ENCODE measurements at places on chromosomes 4 and X.

GRCh38 chrX:137431693-137432488, 134.0 kb upstream of the ZIC3 start:
- DNase-seq, result no peak

DNA sequence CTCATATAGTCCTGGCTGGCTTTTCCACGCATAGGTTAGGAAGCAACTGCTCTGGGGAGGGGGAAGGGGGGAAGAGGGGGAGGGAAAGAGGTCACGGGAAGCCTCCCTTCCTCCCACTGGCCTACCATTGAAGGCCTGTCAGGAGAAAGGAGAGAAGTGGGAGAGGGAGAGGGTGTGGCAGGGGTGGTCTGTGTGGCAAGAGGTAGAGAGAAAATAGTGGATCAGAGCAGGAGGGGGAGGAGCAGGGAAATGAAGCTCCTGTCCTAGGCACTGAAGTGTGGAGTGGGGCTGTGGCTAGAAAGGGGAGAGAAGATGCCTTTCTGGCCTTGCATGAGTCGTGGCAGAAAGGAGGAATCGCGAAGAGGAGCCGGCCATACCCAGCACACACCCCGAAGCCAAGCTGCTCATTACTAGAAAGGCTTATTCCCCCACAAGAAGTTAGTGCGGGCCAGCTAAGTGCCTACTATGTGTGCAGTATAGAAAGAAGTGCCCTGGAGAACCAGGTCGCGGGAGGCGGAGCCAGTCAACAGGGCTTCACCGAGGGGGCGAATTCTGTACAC, 1.1 kb upstream of the TMEM164 start:
- no peak for DNase-seq

DNA sequence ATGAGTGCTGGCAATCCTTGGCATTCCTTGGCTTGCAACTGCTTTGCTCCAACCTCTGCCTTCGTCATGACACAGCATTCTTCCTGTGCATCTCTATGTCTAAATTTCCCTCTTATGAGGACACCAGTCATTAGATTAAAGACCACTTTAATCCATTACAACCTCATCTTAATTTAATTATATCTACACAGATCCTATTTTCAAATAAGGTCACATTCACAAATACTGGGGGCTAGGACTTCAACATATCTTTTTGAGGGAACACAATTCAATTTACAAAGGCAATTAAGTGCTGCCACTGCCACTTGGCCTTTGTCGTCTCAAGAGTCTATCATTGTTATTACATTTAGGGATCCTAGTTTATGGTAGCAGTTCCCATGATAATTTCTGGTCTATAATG, 163.7 kb upstream of the PPP1R2C start:
- DNase-seq, result no peak

- DNase-seq, result no peak
These were observed 160.0 kb upstream of the ARX start for GRCh38 chrX:25175743-25176142.

DNA sequence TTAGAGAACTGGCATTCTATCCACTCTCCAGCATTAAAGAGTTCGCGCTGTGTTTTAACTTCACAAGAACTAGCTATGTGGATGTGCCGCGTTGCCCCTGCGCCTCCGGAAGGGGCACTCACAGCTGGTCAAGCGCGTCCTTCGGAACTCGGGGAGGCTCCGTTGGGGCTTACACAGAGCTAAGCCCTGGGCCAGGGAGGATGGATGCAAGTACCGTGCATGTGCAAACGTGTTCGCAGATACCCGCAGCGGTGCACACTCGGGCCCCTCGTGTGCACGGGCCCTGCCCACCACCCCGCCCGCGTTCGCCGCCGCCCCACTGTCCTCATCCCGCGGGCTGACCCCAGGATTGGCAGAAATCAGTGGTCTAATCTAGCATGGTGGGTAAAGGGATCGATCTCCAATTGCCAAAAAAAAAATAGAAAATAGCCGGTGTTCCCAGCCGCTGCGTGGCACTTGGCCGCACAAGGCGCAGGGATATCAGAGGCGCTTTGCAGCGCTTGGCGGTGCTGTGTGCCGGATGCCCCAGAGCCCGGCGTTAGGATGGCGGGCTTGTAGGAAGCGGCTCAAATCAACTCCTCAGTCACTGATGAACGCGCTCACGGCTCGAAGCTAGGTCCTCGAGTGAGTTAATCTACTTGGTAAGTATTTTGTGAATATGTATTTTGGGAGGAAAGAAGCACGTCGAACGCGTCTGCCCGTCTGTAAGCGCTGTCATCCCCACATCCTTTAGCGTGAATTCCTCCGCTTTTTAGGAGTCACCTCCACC, 989 bp upstream of the PCDH10 start:
- DNase-seq, result no peak

DNA sequence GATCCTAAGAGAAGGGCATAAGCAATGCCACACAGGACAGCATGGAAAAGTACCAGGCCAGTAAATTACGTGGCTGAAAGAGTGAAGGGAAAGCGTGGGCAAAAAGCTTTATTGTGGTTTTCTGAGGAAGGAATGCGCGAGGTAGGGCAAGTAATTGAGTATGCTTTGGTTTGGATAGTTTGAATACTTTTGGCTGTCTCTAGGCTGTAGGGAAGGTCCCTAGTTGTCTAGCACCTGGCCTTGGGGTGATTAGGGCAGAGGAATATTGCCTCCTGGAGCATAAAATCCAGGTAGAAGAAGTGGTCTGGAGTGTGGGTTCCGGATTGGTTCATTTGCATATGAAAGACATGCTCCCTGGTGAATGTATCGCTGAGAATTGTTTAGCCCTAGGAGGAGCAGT, 46.4 kb upstream of the NALF2 start:
- no peak for DNase-seq

DNA sequence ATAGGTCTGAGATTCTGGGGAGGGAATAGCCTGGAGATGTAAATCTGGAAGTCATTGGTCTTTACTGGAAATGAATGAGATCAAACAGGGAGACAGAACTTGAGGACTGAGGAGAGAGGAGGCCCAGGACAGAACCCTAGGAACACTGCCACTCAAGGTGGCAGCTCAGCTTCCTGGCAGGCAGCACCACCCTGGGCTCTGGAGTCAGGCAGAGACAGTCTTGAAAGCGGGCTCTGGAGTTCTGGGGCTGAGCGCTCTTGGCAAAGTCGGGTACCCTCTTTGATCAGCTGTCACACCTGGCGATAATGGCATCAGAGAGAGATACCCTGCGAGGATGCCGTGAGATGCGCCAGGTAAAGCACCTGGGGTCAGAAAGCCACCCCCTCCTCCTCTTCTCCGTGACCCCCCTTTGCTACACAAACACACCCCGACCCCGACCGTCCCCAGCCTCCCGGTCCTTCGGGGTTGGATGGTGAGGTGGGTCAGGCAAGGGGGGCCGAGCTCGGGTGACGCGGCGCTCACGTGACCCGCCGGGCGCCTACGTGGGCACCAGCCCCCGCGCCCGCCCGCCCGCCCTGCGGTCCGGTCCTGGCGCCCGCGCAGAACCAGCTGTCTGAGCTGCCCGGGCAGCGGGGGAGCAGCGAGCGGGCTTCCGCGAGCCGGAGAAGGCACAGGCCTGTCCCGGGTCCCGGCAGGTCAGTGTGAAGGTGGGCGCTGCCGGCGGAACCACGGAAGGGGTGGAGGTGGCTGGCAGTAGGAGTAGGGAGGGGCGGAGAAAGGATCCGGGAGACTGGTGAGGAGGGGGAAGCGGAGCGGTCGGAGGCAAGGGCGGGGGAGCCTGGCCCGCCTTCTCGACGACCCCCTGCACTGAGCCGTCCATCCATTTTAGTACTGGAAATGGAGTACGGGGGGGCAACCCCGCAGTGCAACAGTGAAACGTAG, at the start of gene TCEAL3:
Gene TCEAL3, plus strand, starts transcription at position 600 of the 942 bp plus-strand sequence. CDS start 1,102 bp downstream, outside the sequence.
- DNase-seq, result no peak

- no peak for DNase-seq
These were observed 110.6 kb downstream of the MGST2 start for GRCh38 chr4:139776235-139776634.

DNA sequence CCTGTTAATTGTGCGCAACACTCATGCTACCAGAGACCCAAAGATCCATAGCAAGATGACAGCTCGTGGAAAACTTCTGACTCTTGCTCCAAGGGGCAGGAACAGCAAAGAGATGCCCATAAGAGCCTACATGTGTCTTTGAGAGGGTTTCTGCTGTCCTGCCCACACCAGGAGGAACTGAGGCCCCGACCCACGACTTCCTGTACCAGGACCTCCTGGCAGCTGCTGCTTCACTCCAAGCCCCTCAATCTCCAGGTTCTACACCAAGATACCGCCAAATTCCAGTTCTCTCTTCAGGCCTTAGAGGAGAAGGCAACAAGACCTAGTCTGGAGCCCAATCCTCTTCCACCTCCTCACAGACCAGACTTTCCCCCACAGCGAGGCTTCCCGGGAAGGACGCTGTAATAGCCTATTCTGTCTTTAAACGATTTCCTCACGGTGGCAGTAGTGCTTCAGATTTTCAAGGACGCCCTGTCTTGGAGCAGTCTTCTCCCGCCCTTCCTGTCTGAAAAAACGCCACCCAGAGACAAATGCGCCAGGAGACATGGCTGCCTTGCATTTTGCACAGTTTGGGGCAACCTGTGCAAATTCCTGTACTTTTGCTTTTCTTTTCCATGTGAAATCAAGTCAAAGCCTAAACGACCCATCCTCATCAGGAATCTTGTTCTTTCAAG, 230.2 kb upstream of the STK26 start:
- peak; percentile 65 for DNase-seq

GRCh38 chr4:183688216-183688615, 29.1 kb downstream of the TRAPPC11 start:
- DNase-seq, result no peak

DNA sequence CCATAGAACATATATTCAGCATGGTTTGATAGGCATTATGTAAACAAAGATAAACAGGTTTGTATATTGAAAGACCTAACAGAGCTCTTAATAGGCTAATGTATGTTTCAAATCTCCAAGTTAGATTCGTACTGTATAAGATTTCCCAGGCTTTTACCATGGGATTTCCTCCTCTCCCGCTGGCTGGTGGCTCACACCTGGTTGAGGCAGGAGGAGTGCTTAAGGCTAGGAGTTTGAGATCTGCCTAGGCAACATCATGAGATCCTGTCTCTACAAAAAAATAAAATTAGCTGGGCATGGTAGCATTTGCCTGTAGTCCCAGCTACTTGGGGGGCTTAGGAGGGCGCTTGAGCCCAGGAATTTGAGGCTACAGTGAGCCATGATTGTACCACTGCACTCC, 5.4 kb downstream of the CPE start:
- DNase-seq, result no peak
